Sigmoid colon (tissue), 7 donors: ENCODE measurements at places on chromosomes 6 and 20. TPM values are rescaled to one million over a fixed set of nuclear protein-coding genes. Genes with fewer than 3 reads are reported as not detected.

DNA sequence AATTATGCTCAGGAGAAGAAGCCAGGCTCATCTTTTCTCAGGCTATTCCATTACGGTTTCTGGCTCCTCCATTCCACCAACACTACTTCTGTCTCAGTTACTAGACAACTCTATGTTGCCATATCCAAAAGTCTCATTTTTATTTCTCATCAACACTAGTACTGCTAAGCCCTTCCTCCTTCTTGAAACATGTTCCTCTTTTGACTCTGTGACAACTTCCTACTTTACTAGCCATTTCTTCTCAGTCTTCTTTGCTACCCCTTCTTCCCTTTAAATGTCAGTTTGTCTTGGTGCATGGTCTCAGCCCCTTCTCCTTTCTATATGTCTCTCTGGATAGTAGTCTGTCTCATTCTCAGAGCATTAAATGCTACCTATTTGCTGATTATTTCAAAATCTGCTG is 7.1 kb upstream of the ADGRG6 start:
- DNase-seq: no peak

DNA sequence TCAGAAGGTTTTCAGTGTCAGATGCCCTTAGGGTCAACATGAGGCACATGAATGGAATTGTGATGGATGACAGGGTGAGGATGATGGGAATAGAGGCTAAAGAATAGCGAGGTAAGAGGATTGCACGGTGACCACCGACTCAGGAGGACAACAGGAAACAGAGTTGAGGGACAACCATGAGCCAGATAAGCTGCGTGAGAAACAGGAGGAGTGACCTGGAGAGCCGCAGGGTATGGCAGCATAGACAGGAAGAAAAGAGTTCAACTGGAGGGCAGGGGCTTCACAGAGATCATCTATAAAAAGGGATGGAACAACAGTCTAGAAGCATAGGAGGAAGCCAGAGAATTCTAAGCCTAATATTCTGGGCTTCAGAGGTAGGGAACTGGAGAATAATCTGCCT is 84.7 kb upstream of the ENPP5 start:
- DNase-seq: no peak

DNA sequence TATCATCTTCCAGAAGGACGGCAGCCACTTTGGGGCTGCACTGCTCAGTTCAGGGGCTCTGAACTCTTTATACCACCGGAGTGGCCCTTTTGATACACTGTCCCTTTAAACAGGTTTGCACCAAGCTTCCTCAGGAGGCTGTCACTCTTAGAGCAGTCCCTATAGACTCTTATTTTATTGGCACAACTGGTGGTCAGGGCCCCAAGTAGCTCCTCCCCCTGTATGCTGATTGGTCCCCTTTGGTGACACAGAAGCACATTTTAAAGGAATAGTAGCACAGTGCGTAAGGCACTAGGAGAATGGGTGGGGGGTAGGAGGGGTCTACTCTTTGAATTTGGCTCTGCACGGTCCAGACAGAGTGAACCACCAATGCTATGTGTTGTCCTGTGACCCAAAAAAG is 122.6 kb upstream of the MLN start:
- DNase-seq: no peak

GRCh38 chr20:37363221-37364012 is 17.5 kb downstream of the SRC start:
- DNase-seq: peak; percentile 63

DNA sequence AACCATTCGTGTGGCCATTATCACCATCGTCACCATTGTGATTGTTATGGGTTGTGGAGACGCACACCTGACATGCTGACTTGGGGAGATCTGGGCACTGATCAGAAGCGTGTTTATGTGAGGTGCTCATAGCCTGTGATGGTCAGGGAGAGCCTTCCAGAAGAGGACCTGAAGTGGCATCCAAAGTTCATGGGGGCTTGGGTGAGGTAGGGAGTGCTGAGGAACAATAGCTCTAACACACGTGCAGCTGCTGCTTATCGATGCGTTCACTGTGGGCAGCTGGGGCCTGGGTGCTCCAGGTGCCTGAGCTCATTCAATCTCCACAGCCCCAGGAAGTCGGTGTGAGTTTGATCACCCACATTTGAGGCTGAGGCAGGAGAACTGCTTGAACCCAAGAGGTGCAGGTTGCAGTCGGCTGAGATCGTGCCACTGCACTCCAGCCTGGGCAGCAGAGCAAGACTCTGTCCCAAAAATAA is 227.3 kb downstream of the PREX1 start:
- DNase-seq: peak; percentile 40

Gene TP53INP2
- 26.9 TPM for total RNA-seq

Gene FNDC11
- 0.54 TPM for total RNA-seq

Gene TMEM244
- total RNA-seq: not detected
